ENCODE measurements at places on chromosomes 3 and 15.

DNA sequence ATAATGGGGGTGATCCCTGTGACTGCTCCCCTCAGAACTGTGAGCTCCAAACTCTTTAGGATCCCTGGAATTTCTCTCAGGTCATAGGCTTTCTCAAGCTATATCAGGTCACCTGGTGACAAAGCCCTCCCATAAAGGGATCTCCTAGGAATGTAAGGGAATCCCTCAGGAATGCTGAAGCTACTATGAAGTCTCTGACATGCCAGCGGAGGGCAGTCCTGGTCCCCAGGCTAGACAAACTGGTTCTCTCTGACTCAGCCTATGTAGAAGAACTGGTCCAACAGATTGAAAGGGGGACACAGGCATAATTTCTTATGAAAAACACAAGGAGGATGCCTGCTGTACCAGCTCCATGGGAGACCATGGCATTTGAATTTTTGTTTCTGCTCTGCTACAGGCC lies 6.7 kb downstream of the LPCAT4 start:
- no peak for DNase-seq

GRCh38 chr3:152350139-152350538 lies 81.4 kb downstream of the MBNL1 start:
- no peak for DNase-seq

GRCh38 chr15:41160639-41161315 lies 44.7 kb upstream of the INO80 start:
- DNase-seq, result no peak

- DNase-seq, result no peak
Measured at GRCh38 chr3:10956986-10957385, 35.6 kb upstream of the SLC6A1 start.

GRCh38 chr3:64270866-64271260 lies 45.6 kb upstream of the PRICKLE2 start:
- DNase-seq, result no peak

DNA sequence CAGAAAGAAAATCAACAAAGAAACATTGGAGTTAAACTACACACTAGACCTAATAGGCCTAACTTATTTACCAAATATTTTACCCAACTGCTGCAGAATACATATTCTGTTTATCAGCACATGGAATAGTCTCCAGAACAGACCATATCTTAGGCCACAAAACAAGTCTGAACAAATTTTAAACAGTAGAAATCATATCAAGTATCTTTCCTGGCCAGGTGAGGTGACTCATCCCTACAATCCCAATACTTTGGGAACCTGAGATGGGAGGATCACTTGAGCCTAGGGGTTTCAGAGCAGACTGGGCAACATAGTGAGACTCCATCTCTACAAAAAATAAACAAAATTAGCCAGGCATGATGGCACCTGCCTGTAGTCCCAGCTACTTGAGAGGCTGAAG lies 18.1 kb upstream of the KPNA4 start:
- DNase-seq, result no peak

DNA sequence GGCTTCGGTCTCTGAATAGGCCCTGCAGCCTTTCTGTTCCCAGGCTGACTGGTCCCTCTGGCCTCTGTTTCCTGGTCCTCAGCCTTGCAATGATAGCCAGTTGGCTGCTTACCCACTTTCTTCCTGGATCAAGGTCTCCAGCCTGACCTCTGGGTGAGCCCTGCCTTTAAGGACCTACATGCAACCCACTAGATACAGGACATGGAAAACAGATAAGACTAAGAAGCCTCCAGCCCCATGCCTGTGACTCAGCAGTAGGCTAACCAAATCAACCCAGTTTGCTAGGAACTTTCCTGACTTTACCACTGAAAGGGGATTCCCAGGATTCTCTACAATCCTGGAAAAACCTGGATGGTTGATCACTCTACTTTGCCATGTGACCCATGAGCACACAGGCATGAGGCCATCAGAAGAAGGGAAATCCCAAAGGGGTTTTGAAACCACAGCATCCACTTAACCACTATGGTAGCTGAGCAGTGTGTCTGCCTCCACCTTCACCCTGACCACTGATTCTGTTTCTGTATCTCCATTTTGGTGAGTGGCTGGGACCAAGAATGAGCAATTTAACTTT lies 188.1 kb downstream of the CHST2 start:
- DNase-seq, result no peak

DNA sequence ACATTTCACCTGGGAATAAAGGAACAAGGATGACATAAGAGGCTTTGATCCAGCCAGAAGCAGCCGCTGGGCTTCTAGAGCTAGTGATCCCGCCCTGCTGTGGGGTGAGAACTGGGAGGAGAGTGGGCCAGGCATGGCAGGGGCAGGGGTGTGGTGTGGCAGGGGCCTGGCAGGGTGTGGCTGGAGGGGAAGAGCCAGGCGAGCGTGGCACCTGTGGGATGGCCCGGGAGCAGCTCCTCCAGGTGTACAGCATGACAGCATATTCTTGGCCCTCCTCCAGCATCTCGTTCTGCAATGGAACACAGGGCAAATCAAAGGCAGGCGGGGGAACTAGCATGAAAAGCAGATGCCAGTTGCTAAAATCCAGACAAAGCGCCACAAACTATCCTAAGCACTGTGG lies 35.5 kb downstream of the CYFIP1 start:
- no peak for DNase-seq

GRCh38 chr3:134923286-134923685 lies 128.2 kb downstream of the EPHB1 start:
- DNase-seq, result no peak

- no peak for DNase-seq
Measured at GRCh38 chr15:48890375-48890972, 12.5 kb downstream of the EID1 start.

Measured in BJ (cell line).